CD4-positive, alpha-beta T cell (primary cell): ENCODE measurements at places on chromosomes 7 and 10.

GRCh38 chr7:815284-816216, 16.7 kb upstream of the SUN1 start:
- peak; percentile 59 for DNase-seq

DNA sequence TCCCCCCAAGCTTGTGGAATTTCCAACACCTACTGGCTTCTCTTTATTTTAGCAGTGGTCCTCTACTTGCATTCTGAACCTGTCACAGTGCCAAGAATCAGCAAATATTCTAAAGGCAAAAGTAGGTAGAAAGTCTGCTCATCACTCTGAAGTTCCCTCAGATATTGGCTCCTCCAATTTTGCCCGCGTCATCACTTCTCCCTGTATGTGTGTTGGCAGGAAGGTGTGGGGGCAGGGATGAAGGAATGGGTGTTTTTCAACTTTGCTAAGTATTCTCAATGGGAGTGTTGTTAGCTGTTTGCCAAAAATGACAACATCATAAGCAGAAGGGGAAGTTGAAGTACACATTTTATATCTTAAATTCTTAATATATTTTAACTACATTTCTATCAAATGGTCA, 226.2 kb downstream of the POLR1F start:
- DNase-seq, result no peak

GRCh38 chr10:33600381-33600780, 265.9 kb upstream of the NRP1 start:
- no peak for DNase-seq

DNA sequence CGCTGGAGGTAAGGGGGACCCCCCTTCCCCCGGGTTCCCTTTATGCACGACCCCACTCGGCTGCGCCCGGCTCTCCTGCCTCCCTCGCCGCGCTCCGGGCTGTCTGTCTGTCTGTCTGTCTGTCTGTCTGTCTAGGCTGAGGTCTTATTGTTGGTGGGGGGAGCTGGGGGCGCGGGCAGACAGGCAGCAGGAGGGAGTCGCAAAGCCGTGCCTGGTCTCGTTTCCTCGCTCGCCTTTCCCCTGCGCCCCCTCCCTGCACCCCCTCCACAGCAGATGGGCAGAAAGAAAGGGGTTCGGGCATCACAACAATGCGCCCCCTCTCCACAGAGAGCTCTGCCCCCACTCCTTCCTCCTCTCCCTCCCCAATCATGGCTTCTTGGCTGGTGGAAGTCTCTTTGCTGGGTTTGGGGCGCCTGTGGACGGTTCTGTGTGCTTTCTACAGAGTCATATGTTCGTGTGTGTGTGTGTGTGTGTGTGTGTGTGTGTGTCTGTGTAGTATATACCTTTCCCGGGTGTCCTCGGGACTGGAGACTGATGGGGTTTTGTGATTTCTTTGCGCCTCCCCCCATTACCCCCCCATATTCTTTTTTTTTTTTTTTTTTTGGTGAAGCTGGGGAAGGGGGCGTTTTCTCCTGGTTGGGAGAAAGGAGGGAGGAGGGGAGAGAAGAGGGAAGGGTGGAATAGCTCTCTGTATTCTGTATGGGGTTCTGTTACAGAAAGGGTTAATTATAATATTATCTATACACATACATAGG, 1.9 kb downstream of the AUTS2 start:
- no peak for DNase-seq

DNA sequence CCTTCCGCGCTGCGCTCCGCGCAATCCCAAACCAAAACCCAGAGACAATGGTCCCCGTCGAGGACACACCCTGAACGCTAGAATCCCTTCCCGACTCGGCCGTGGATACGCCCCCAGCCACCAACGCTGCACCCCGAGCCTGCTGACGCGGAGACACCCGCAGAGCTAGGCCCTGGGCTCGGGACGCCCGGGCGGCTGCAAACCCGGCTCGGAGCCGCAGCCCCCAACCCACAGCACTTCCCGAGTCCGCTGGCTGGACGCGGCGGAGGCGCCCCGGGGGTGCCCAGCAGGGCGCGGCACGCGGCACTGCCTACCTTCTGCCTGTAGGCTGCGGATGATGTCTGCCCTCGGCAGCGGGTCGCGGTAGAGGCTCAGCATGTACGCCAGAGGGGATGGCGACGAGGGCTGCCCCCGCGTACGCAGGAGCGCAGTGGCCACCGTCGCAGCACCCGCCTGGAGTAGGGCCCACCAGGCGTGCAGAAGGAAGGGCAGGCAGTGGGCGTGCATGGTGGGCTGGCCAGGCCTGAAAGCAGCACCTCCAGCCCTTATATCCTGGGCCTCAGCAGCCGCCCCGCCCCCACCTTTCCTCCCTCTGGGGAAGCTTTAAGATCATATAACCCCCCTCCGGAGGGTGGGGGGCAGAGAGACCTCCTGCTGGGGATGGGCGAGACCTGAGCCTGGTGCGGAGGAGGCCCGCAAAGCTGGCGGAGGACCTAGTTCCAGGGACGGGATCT, at the start of gene NODAL:
TSS of gene NODAL (minus strand) at position 521 of the 734 bp plus-strand sequence. CDS start at position 507, 14 bp downstream.
- DNase-seq, result peak; percentile 15

DNA sequence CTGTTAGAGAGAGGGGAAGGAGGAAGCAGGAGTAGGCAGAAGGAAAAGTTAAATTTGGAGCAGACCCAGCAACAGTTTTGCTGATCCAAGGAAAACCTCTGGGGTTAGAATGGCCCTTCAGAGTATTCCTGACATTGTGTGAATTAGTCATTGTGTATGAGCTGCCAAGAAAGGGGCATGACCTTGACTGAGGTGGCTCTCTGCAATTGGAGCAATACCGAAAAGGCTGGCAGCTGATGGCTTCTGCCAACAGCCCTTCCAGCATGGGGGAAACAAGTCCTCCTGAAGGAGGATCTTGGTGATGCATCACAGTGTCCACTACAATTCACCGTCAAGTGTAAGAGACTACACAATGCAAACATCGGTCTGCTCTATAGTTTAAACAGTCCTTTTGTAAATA, 20.6 kb upstream of the WASL start:
- DNase-seq, result no peak

DNA sequence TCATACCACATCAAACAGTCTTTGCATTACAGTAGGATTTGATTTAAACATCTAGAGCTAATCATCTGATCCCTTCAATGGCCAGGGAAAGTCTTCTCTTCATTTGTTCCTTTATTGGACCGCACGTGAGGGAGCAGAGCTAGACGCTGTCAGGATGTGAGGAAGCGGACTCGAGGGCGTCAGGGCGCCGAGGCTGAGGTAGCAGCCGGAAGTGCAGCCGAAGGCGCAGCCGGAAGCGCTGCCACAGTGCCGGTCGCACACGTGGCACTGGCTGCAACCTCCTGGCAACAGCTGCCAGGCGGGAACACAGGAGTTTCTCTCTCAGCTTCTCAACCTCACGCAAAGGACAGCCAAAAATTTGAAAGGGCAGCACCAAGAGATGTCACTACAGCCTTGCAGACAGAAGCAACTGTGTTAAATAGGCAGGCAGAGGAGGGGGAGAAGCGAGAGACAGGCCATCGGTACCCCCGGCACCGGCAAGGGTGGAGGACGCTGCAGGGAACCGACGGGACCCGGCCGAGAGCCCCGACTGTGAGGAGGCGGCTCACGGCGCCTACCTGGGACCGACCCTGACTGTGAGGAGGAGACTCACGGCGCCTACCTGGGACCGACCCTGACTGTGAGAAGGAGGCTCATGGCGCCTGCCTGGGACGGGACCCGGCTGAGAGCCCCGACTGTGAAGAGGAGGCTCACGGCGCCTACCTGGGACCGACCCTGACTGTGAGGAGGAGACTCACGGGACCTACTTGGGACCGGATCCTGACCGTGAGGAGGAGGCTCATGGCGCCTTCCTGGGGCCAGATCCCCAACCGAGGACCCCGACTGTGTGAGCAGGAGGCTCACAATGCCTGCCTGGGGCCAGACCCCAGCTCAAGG, 32.3 kb downstream of the VIPR2 start:
- no peak for DNase-seq

- DNase-seq, result no peak
These were observed 59.6 kb upstream of the ZNF33B start for GRCh38 chr10:42697926-42698325.

GRCh38 chr10:5543623-5544022, 18.9 kb downstream of the CALML3 start:
- no peak for DNase-seq

GRCh38 chr10:42753507-42754154, 29.0 kb upstream of the BMS1 start:
- DNase-seq, result no peak

GRCh38 chr7:44052771-44053365, 8.4 kb downstream of the DBNL start:
- no peak for DNase-seq

DNA sequence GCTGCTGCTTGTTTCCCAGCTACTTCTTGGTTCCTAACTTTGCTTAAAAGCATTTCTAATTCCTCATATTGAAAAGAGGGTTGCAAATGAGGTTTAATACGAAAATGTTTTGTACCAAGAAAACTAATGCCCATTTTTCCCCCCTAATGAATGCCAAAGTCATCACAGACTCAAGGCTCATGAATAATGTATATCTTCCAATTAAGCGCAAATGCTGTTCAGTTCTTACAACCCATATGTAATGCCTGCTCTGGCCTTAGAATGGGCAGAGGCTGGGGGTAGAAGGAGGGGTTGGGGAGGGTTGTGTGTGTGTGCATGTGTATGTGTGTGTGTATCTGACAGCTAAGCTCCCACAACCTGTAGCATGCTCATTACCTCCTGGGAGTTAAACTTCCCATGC, 901.7 kb downstream of the KCNMA1 start:
- no peak for DNase-seq

- no peak for DNase-seq
These were observed 32.6 kb downstream of the CHST3 start for GRCh38 chr10:71996592-71997371.

- DNase-seq, result no peak
These were observed 889 bp upstream of the SEMA3A start for GRCh38 chr7:84195295-84196060.

DNA sequence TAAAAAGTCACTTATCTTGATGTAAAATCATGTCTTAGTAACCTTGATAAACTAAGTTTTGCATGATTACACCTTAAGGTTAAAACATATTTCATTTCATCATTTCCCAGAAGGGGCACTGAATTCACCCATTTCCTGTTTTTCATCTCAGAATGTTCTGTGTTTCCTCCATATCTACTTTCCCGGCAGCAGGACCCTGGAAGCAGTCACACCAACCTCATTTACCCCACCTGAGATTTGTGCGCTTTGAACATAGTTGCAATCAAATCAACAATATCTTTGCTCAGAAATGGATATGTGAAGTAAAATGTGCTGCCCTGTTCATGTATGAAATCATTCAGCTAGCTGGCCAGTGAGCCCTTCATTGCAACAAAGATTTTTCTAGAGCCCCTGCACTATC, 46.8 kb downstream of the IKZF1 start:
- no peak for DNase-seq

- DNase-seq, result no peak
These were observed 279.1 kb downstream of the PHF14 start for GRCh38 chr7:11252705-11253272.

GRCh38 chr7:80309971-80310549, 175.4 kb downstream of the GNAI1 start:
- DNase-seq, result peak; percentile 23

DNA sequence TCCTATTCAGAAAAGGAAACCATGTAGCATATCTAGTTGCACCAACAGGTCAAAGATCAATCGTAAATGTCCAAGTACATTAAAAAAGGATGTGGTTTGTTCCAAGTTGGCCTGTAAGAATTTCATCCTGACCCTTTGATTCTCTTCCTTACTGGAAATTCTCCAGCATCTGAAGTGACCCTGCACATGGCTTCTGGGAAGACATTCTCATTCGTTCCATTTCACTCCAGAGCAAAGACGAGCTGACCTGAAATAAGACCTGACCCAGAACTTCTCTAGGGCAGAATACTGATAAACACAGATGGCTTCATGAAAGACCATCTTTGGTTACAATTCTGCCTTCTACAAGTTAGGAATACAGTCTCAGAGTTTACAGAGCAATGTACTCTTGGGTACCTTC, 39.8 kb downstream of the ASB4 start:
- DNase-seq, result no peak

GRCh38 chr7:16914771-16915170, 33.0 kb upstream of the AGR3 start:
- no peak for DNase-seq

- no peak for DNase-seq
These were observed 337.4 kb upstream of the PODXL start for GRCh38 chr7:131893631-131894340.

- DNase-seq, result peak; percentile 61
These were observed 71.5 kb upstream of the ADO start for GRCh38 chr10:62732841-62733653.

- no peak for DNase-seq
These were observed 537.9 kb upstream of the FOXK1 start for GRCh38 chr7:4144172-4144701.

- no peak for DNase-seq
These were observed 188.3 kb downstream of the DGKB start for GRCh38 chr7:14714161-14714728.

DNA sequence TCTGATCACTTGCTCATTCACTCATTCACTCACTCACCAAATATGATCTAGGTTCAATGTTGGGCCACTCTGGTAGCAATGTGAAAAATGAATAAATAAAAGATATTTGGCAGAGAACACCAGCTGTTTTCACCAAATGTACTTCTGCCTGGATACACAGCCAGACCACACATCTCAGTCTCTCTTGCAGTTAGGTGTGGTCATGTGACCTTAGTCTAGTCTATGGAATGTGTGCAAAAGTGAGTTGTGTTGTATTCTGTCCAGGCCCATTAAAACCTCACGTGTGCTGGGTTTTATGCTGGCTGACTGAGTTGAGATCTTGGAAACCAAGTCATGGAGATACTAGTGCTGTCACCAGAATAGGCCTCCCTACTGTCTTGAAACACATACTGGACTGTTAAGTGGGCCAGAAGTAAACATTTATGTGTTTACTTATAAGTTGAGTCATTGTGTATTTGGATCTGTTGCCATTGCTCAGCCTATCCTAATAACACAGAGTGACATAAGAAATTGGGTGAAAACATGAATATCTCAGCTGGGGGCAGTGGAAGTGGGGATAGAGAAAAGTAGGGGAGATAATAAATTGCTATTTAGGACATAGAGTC, 145.5 kb downstream of the PTEN start:
- no peak for DNase-seq

DNA sequence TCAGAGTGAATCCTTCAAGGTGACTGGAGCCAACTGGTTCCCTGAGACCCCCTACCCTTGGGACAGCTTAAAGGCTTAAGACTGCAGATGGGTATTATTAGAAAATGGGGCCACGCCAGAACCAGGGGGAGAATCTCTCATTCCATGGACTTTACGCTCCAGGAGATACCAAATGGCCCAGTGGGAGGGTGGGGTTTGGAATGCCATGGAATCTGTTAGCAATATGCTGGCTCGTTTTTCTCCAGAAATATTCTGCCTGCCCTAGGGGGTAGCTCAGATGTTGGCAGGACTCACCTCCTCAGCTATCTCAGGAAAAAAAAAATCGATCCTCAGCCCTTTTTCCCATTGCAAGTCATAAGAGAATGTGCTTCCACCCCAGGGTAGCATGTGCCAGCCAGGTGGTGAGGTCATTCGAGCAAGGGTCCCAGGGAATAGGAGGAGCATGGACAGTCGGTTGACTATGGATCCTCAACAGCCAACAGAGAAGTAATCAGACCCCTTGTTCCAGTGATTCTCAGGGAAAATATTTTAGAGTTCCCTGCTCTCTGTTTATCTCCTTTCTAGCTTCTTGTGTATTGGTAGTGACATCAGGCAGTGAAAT, 22.9 kb downstream of the SVIL start:
- no peak for DNase-seq

- no peak for DNase-seq
These were observed 41.5 kb downstream of the SLIT1 start for GRCh38 chr10:97144297-97144696.

GRCh38 chr10:1737222-1738061, at the start of gene ADARB2:
Gene ADARB2, minus strand, starts transcription at chr10:1737525.
- no peak for DNase-seq
